ENCODE measurements at places on chromosomes 7 and 10.

DNA sequence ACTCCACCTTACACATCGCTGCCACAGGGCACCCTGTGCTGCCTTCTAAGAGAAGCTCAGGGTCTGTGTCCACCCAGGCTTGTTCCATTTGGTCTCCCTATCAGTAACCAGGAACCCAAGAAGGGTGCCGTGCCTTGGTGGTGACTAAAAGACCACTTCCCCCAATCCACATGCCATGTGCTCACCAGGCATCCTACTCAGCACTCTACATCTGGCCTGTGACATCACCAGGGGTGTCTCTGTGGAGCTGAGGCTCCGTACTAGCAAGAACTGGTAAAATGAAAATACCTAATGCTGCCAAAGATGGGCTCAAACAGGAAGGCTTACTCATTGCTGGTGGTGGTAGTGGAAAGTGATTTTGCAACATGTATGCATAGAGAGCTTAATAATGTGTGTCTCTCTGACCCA, 19.0 kb upstream of the C10orf71 start:
- no peak for DNase-seq

- no peak for DNase-seq
These were observed 23.0 kb downstream of the GHRHR start for GRCh38 chr7:30986738-30987137.

GRCh38 chr7:94391726-94392392, 2.8 kb upstream of the COL1A2 start:
- no peak for DNase-seq

- DNase-seq: no peak
These were observed 65.0 kb upstream of the CCNY start for GRCh38 chr10:35271086-35271858.

GRCh38 chr10:118315629-118316028, 26.5 kb downstream of the FAM204A start:
- DNase-seq: no peak

DNA sequence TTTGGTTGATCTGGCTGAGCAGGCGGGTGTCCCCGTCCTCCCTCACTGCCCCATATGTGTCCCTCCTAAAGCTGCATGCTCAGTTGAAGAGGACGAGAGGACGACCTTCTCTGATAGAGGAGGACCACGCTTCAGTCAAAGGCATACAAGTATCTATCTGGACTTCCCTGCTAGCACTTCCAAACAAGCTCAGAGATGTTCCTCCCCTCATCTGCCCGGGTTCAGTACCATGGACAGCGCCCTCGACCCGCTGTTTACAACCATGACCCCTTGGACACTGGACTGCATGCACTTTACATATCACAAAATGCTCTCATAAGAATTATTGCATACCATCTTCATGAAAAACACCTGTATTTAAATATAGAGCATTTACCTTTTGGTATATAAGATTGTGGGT, 26.9 kb upstream of the TRIM56 start:
- no peak for DNase-seq

- DNase-seq: no peak
These were observed 73.4 kb downstream of the VIPR2 start for GRCh38 chr7:159071260-159071659.

GRCh38 chr10:79298403-79299244, 48.6 kb upstream of the PPIF start:
- DNase-seq: no peak

GRCh38 chr10:74634995-74635536, 191.3 kb upstream of the KAT6B start:
- DNase-seq: no peak

GRCh38 chr10:33277135-33277536, 57.3 kb downstream of the NRP1 start:
- no peak for DNase-seq

- no peak for DNase-seq
These were observed 179.5 kb downstream of the DNAJB6 start for GRCh38 chr7:157516311-157516710.

DNA sequence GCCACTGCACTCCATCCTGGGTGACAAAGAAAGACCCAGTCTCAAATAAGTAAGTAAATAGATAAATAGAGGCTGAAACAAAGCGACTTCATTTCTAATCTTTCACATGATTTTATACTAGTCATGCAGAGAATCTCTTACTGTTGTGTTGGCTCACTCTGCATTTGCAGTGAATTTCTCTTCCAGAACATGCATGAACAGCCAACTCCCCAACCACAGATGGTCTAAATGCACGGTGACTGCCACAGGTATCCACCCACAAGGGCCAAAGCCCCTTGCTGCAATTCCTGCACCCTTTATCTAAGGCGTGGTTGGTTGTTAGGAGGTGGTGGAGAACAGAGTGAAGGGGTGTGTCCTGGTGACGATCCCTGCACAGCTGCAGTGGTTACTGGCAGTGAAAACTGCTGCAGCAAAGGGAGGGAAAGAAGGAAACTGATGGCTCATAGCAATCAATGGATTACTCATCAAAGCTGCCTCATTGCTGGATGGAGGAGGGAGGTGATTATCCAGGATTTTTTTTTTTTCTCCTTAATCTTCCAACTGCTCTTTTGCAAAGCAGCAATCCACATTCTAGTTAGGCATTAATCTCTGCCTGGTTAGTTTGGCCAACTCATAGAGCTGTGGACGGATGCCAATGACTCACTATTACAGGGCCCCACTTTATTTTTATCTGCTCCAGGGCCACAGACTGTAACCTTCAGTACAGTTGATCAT, 50.6 kb downstream of the PRTFDC1 start:
- DNase-seq: peak; percentile 25

GRCh38 chr10:10873289-10873688, 144.4 kb upstream of the CELF2 start:
- no peak for DNase-seq

DNA sequence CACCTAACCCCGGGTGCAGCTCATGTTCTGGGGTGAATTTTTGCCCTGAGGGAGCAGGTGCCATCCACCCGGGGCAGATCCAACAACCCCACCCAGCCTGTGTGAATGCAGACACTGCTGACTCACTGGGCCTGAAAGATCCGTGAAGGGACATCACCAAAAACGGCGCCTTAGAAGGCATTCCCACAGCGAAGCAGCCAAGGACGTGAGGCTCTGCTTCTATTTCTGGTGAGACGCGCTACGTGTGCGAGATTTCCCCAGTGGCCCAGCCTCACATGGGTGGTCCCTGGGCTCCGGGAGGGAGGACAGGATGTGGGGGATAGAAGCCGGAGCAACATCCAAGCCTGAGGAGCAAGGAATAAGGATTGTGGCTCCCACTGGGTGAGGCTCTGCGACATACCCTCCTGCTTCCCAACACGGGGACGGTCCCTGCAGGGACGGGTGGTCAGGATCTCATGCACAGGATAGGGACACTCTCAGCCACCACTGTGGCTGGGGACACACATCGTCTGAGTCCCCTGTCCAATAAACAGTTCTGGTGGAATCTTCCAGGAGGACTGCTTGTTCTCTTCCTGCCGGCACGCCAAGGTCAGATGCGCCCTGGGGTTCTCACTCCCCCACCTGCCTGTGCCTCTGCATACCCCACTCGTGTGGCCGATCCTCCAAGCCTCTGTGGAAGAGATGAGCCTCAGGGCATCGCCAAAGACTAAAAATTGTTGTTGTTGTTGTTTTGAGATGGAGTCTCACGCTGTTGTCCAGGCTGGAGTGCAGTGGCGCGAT, 70.2 kb downstream of the ZRANB1 start:
- no peak for DNase-seq

- no peak for DNase-seq
These were observed 190.5 kb downstream of the PCLO start for GRCh38 chr7:82972135-82972534.

GRCh38 chr10:71990706-71991269, 26.6 kb downstream of the CHST3 start:
- DNase-seq: no peak

DNA sequence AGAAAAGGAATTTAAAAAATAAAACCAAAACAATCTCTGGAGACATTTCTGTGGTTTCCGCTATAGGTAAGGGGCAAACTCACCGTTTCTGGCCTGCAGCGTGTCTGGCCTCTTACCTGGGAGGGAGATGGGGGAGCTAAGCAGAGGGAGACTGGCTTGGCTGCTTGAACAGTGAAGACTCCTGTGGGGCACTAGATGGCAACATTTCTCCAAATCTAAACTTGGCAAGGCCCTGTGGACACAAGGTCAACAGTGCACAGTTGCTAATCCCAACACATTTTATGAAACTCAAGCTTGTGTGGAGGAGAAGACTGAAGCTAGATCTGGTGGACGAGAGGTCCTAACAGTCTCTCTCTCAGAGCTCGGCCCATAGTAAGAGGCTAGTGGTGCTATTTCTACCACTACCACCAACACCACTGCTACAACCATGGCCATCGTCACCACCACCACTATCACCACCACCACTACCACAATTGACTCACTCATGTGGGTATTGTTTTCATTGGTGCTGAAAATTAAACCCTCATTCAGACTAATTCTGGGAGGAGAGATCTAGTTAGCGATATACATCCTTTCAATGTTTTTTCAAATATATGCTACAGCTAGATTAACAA, 28.4 kb upstream of the CDHR3 start:
- DNase-seq: no peak

All from D721Med (cell line).